NCI-H1417 (cell line): ENCODE measurements at places on chromosomes 5 and 9.

GRCh38 chr5:126519637-126520592 lies 75.1 kb downstream of the ALDH7A1 start:
- DNase-seq, result no peak

DNA sequence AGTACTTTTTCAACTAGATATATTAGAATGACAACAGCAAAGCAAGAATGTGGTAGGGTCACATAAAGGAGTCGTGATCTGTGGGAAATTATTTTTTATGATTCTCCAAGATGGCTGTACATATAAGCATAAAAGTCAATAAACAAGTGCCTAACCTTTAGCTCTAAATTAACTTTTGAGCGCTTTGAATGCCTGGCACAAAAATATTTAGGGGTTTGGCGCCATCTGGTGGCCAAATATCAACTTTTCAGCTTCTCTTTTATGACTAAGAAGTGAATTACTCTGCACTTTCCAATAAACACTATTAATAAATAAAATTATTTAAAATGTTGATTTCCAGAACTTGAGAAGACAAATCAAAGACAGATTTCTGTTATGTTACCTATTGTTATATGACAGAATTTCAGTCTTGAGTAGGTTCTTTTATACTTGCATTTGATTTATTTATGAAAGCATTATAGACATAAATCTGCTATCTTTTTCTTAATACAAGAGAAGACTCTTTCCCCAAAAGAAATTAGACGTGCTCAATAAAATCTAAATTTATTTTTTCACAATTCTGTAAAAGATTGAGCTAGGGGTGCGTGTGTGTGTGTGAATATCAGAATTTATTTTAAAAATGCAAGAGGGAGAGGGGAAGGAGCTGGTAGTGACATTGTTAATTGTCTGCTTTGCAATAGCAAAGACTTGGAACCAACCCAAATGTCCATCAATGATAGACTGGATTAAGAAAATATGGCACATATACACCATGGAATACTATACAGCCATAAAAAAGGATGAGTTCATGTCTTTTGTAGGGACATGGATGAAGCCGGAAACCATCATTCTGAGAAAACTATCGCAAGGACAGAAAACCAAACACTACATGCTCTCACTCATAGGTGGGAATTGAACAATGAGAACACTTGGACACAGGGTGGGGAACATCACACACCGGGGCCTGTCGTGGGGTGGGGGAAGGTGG lies 36.7 kb upstream of the ARRDC3 start:
- DNase-seq, result peak; percentile 13

DNA sequence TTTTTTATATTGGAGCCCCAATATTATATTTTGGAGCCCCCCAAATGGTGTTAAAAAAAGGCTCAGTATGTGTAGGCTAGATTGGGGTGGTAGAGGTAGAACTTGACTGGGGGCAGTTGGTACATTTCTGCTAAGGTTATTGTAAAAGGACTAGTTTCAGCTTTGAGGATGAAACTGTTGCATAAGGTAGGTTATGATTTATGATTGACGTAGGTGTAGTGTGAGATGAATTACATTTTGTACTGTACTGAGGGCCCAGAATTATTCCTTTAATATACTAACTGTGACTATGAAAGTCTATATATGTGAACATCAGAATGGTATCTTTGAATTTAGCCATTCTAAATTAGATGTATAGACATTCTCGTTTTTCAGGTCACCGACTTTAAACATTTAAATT lies 3.6 kb downstream of the RIC1 start:
- DNase-seq, result no peak

- no peak for DNase-seq
Observed at GRCh38 chr9:115210699-115211098, 92.7 kb upstream of the TNC start.

DNA sequence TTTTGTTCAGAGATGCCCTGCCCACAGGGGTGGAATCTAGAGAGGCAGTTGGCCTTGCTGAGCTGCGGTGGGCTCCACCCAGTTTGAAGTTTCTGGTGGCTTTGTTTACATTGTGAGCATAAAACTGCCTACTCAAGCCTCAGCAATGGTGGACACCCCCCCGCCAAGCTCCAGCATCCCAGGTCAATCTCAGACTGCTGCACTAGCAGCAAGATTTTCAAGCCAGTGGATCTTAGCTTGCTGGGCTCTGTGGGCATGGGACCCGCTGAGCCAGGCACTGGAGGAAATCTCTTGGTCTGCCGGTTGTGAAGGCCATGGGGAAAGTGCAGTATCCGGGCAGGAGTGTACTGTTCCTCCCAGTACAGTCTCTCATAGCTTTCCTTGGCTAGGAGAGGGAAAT lies 55.5 kb downstream of the MINAR2 start:
- DNase-seq, result no peak

DNA sequence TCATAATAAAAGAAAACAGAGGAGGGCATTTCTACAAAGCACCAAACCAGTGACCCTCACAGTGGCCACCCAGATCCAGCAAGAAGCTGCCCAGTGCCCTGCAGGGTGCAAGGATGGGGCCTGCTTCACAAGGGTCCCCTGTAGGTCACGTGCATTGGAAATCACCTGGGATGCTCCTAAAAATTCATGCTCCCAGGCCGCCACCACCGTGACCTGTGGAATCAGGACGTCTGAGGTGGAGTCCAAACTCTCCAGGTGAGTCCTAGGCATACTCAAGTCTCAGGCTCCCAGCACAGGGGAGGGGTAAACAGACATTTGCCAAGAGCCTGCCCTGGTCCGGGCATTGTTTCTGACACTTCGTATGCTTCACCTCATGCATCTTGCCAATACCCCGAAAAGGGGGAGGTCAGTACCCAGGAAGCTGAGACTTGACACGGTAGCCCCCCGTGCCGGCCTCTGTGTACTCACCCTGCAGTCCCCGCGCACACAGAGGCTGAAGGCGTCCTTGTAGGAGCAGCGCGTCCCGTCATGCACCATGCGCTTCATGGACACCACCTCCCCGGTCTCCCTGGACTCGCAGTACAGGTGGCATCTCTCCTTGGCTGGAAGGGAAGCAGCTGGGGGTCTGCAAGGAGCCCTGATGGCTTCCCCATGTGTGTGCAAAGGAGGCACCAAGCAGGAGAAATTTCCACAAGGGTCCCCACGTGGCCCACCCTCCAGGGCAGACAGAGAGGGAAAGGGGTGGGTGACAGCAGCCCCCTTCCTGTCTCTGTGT lies 75.5 kb downstream of the ZNF354C start:
- DNase-seq, result no peak

DNA sequence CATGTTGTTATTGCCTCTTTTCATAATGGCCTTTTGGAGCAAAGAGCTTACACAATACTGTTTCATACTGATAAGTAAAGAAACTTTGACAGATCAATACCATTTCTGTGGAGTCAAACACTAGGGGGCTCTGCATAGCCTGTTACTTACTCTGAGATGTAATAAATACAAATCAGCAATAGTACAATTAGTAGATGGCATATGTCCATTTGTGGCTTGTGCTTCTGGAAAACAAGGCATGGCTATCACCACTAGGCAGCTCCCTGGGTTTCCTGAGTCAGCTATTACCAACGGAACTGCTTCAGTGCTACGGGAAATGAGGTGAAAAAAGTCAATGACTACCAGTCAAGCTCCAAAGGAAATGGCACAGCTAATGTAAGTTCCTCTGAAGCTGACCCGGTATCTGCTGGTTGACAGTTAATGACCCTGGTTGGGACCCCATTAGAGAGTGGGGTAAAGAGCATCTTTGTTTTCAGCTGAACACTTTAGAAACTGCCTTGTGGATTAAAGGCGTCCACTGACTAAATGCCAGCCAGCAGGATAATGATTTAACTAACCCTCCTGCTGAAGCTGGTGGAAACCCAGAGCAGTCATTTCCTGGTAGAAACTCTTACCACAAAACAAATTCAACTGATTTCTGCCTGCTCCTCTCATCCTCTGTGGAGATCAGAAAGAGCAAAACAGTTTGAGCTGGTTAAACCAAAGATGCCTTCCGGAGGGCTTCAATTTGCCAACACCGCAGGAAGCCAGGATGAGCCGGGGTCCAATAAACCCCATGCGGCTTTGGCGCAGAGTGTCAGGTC lies 69.0 kb upstream of the FAM169A start:
- DNase-seq, result peak; percentile 4

- DNase-seq, result no peak
Observed at GRCh38 chr9:33498387-33498786, 24.7 kb upstream of the NOL6 start.

GRCh38 chr5:3741374-3741770 lies 145.7 kb downstream of the IRX1 start:
- no peak for DNase-seq

DNA sequence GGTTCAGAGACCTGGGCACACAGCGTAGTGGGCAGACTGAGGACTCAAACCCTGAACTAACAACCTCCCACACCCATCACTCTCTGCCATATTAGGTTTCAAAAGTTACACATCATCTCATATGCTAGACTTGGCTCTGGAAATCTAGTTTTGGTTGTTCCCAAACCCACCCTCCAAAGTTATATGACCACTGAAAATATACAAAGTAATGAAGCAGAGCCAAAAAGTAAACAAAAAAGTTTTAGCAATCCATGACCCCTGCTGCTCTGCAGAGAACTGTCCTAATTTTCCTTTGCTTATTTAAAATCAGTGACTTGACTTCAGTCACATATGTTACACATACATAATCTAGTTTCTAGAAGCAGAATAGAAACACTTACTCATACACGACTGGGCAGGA lies 155.6 kb upstream of the TAS2R1 start:
- no peak for DNase-seq

DNA sequence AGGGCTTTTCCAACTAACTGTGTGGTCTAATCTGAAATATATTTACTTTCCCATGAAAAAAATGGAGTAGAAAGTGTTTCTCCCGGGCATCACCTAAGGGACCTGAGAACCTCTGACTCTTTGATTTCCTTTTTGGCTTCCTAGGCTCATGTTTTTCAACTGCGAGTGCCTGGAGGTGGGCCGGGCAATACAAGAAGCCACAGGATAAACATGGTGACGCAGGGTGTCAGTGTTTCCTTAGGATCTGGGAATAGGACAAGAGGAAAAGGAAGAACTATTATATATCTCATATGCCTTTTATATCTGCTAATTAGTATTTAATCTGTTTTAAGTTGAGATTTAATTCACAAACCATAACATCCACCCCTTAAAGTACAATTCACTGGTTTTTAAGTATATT lies 11.4 kb upstream of the LECT2 start:
- DNase-seq, result no peak

GRCh38 chr5:116539222-116539621 lies 35.4 kb downstream of the SEMA6A start:
- DNase-seq, result no peak

DNA sequence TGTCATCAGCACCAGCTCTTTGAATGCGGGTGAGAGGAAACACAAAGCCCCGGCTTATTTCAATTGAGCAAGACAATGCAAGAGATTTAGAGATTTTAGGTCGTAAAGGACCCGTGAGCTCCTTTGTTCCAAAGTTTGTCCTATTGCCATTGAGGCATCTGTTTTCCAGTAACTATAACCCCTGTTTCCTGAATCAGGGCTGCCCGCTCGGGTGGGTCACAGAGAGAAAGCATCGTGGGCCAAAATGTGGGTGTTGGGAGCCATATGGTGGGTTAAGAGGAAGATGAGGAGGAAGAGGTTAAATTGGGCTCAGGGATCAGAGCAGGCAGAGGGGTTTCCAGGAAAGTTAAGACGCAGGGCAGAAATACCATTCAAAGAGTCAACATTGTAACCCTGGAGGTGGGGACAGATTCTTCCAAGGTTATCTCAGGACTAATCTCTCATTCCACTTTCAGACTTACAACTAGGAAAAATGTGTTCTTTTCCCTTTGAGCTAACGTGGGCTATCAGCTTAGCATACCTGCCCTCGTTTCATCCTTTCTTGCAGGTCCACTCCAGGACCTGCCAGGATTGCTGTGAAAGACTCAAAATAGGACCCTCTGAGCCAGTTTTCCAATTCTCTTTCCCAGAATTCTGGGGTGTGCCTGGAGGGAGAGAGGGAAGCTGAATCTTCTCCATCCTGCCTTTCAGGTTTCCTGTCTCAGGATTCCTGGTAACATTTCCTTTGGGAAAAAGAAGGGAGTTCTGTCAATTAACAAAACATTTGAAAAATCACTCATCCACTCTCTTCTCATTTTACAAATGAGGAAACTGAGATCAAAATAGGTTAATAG lies 95.5 kb upstream of the TAF11L2 start:
- DNase-seq, result no peak

DNA sequence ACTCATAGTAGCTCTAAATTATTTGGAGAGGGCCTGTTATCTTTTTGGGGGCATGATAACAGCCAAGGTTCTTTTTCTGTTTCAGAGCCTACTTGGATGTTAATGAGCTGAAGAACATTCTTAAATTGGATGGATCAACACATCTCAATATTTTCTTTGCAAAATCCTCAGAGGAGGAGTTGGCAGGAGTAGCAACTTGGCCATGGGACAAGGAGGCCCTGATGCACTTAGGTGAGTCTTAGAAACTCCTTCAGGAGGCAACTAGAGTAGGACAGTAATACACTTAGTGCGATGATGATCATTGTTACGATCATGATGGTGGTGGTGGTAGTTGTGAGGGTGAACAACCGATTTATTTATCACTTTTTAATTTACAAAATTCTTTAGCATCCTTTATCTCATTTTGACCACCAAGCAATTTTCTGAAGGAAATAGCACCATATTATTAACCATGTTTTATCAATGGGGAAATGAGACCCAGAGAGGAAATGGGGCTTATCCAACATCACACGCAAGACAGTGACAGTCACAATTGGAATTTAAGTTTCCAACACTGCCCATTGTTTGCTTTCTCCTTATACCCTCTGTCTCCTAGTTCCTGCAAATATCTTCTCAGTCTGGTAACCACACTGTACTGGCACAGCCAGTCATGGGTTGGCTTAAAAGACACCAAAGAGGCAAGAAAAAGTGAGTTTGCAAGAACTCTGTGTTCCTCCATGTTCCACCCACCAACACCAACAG lies 54.0 kb downstream of the PAPPA start:
- DNase-seq, result no peak
